NCI-H2107 (cell line): ENCODE measurements at places on chromosomes 1 and 21.

- DNase-seq: no peak
These were observed 6.4 kb upstream of the PEF1 start for GRCh38 chr1:31651089-31651420.

DNA sequence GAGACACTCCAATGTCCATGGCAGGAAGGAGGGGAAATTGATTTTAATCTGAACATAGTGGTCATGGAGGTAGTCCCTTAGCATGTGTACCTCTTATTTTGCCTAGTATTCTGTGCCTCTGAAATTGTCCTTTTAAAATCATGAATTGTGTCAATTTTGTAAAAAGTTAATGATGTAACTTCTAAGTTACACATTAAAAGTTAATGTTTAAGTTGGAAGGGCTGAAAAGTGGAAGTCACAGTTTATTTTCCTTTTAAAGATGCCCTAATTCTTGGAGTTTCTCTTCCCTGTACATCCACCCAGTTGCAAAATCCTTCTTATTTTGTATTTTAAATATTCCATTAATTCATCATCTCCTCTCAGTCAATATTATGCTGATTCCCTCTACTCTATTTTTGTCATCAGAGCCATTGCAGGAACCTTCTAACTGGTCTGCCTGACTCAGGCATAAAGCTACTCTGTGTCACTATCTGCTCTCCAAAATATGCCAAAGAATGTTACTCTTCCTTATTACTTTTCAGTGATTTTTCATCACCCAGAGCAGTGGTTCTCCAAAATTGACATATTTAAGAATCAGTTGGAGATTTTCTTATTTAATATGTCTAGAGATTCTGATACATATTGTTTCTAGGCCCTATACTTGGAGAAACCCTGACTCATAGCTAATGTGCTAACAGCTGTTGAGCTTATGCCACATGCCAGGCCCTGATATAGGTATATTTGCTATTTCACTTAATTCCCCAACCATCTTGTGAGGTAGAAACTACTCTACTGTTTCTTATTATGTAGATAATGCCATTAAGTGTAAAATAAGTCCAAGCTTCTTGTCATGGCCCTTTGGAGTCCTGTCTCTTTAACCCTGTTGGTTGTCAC lies 5.1 kb downstream of the HOOK1 start:
- no peak for DNase-seq

DNA sequence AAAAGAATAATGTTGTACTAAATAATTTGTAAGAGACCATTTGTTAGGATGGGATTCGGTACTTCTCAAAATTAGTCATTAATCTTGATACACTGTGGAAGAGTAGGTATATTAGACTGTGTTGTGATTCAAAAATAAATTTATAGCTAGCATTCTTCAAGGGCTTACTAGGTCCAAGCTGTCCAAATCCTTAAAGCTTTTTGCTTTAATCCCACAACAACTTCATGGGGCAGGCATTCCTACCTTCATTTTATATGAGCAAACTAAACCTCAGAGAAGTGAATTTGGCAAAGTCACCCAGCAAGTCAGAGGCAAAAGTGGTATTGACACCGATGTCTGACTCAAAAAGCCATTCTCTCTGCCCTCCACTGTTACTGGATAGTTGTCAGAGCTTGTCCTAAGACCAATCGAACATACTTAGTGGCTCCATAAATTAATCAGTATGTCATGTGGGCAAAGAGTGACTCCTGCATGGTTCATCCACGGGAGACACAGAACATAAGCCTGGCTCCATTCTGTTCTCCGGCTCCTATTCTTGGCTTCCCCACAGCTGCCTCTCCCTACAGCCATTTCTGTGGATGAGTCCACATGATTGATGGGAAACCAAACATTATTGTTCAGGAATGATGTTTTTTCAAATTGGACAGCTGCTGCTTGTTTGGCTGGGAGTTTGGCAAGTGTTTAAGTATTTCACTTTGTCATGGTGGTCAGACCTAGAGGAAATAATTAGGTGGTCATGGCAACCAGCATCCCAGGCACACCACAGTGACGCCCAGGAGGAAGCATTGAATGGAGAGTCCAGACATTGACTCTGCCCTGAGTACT lies 133.4 kb upstream of the FGGY start:
- no peak for DNase-seq

GRCh38 chr1:198919667-198920398 lies 281.0 kb downstream of the PTPRC start:
- no peak for DNase-seq

GRCh38 chr1:168629466-168629865 lies 53.1 kb downstream of the XCL1 start:
- no peak for DNase-seq
